ENCODE measurements at places on chromosomes 6 and 20.

- DNase-seq = no peak
Measured at GRCh38 chr6:119328254-119328653, 21.3 kb downstream of the MAN1A1 start.

- DNase-seq = no peak
Measured at GRCh38 chr20:33697129-33697528, 10.9 kb upstream of the E2F1 start.

DNA sequence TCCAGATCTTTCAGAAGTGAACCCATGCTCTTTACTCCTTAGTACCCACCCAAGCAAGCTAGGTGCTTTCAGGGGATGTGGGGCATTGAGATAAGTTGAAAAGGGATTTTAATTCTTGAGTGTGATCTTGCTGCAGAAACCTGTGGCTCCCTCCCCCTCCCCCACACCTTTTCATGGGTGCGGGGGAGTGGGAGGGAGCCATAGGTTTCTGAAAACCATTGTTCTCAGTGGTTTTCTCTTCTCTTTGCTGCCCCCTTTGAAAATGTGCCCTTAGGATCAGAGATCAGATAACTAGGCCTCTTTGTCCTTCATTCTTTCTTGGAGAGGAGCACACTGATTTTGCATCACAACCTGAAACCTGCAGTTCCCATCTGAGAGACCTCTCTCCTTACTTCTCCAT, 2.4 kb downstream of the PCSK2 start:
- DNase-seq = no peak

DNA sequence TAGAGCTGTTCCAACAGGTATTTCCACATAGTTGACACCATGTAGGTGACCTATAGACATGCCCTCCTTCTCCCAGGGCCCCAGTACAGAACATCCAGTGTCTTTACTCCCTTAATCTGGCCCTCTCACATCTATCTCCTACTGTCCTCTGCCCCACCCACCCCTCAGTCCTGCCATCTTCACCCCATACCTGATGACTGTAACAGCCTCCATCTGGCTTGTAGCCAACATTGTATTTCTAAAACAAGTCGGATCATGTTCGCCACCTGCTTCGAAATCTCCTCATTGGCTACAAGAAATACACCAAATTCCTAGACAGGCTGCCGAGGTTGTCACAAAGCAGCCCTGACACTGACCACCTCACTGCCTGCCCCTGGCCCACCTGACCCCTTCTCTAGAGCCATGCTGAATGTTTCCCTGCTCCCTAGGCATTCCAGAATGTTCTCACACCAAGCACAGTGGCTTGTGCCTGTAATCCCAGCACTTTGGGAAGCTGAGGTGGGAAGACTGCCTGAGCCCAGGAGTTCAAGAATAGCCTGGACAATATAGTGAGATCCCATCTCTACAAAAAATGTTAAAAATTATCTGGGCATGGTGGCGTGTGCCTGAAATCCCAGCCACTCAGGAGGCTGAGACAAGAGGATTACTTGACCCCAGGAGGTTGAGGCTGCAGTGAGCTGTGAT, 6.0 kb downstream of the ZC3H12D start:
- DNase-seq = no peak

GRCh38 chr6:136609873-136610706, 59.9 kb upstream of the MAP7 start:
- no peak for DNase-seq

Data from stimulated activated naive CD4-positive, alpha-beta T cell (primary cell).